ENCODE measurements at places on chromosomes 13 and 19. TPM values are rescaled to one million over a fixed set of nuclear protein-coding genes. Genes with fewer than 3 reads are reported as not detected.

Gene ZNF99
- total RNA-seq, result not detected

Gene DMAC2
- 52.1 TPM for total RNA-seq

Gene SLC10A2
- not detected for total RNA-seq

Gene LILRA1
- total RNA-seq, result not detected

Measured in M059J (cell line).